Hindlimb muscle (tissue), 1 donor: ENCODE measurements at places on chromosomes 3 and 15.

DNA sequence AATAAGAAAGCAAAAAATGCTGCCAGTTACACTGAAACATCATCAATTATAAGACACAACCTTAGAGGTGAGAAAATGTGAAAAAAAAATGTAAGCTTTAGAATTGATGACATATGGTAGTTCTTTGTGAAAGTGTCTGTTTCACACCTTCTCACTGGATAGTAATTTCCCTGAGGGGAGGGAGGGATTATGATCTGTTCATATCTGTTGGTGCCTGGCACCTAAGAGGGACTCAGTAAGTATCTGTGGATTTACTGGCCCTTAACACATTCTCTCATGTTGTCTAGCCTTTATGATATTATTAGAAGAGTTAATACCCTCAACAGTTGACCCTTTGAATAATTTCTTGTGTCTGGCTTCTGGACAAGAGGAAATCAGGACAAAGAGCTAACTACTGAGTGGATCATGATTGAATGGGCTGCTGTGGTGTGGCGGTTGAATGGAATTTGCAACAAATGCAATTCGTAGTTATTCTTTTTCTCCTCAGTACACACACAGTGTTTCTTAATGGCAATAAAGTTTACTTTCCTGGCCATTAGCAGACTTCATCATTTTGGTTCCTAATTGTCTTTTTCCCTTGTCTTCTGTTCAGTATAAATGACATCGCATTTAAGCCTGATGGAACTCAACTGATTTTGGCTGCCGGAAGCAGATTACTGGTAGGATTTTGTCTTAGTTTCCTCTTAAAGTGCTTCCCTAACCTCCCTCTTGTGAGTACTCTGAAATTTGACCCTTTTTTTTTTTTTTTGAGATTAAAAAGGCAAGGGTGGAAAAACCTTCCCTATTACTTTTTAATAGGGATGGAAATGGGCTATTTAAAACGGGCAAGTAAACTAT is 9.5 kb downstream of the IFT122 start:
- no peak for DNase-seq

GRCh38 chr3:26099692-26100091 is 309.8 kb downstream of the OXSM start:
- DNase-seq, result no peak

DNA sequence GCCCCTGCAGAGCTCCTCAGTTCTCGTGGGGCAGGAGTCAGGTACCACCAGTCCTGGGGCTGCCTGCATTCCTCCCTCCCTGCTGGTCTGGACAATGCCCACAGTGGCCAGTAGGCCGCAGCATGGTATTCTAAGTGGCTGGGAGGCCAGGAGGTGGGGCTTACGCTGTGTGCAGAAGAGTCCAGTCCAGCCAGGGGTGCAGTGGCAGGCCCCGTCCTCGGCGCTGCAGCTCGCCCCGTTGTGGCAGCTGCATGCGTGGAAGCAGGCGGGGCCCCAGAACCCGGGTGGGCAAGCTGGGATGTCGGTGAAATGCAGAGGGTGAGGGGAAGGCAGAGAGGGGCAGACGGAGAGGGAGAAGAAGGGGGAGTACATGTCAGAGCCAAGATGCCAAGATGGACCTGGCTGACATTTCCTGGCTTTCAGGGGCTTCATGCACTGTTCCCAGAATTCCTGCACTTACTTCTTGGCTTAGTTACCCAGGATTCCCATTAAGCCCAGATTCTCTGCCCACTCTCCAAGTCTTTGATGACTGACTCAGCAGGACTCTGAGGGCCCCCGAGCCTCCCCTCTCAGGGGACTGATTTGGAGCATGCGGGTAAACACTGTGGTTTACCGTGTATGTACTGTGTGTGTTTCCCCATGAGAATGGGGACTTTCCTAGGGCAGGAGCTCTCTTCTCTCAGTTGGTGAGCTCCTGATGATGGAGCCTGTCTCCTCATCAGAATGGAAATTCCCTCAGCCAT is 47.5 kb downstream of the RAB11A start:
- DNase-seq, result peak; percentile 31

- DNase-seq, result no peak
Measured at GRCh38 chr3:135085652-135086436, 290.8 kb downstream of the EPHB1 start.

- no peak for DNase-seq
Measured at GRCh38 chr3:148008591-148008990, 599.4 kb downstream of the ZIC1 start.

DNA sequence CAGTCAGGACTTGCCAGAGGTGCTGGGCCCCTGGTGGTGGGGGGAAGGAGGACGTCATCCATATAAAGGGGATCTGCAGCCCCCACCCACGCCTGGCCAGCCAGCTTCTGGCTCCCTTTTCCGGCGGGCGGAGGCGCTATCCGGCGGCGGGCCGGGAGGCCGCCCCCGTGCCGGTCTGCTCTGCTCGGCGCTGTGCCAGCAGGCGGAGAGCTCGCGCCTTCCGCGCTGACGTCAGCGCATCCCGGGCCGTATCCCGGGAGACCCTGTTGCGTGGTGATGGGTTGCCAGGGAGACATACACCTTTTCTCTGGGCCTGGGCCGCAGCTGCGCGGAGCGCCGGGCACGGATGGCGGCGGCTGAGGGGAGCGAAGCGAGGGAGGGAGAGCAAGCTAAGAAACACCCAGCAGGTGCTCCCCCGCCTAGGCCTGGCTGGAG is 1.1 kb downstream of the FAM131A start:
- peak; percentile 94 for DNase-seq

DNA sequence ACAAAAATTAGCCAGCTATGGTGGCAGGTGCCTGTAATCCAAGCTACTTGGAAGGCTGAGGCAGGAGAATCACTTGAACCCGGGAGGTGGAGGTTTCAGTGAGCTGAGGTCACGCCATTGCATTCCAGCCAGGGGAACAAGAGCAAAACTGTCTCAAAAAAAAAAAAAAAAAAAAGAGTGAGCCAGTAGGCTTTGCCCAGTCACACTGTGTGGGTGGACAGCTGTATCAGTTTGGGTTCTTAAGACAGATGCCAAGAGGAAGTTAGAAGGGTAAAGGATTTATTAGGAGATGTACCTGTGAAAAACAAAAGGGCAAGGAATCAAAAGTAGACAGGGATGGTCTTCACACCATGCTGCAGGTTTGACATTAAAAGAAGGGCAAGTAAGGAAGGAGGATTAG is 86.1 kb upstream of the CGNL1 start:
- DNase-seq, result no peak

DNA sequence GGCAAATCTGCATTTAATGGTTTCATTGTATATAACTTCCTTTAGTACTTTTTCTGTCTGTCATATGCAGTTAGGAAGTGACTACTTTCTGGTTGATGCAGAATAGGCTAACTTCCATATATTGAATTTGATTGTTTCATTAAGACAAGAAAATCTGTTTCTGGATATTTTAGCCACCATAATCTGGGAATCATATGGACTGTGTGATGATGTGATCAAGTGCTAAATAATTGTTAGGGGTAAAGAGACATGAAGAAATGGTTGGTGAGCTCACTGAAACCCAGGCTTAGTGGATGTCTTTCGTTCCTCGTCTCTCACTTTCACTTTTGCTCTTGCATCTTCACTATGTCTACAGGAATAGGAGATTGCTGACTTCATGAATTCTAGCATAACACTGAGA is 3.5 kb upstream of the MNS1 start:
- no peak for DNase-seq

- no peak for DNase-seq
Measured at GRCh38 chr3:151107177-151107576, 21.7 kb downstream of the MED12L start.

GRCh38 chr3:126685493-126685892 is 18.5 kb upstream of the CHCHD6 start:
- no peak for DNase-seq

GRCh38 chr3:39082666-39083313 is 24.6 kb downstream of the GORASP1 start:
- no peak for DNase-seq

- DNase-seq, result no peak
Measured at GRCh38 chr3:133273346-133273745, 126.5 kb upstream of the BFSP2 start.

DNA sequence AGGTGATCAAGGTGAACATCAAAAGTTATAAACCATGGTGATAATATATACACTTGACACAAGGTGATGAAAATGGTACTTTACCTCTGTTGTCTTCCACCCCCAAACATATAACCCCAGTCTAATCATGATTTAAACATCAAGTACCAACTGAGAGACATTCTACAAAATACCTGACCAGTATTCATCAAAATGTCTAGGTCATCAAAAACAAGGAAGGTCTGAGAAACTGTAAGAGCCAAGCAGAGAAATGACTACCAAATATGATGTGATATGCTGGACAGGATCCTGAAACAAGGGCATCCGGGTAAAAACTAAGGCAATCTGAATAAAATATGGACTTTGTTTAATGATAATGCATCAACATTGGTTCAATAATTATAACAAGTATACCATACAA is 27.8 kb downstream of the EDC3 start:
- DNase-seq, result no peak

- no peak for DNase-seq
Measured at GRCh38 chr15:68598171-68599152, 19.7 kb downstream of the CORO2B start.

GRCh38 chr3:113783980-113784379 is 37.1 kb downstream of the ATP6V1A start:
- no peak for DNase-seq

DNA sequence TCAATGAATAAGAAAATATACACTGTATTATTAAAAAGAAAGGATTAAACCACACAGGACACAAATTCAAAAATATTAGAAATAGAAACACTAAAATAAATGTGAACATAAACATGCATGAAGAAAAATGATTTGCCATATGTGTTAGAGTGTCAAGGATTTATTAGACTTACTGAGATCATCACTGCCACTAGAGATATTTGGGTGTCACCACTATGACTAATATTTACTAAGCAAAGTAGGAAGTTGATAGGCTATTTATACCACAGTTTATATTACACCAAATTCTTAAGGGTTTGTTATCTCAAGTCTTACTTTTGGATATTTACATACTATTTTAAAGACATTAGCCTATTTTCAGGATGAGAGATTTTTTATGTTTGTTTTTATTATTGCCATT is 575.0 kb upstream of the SGO1 start:
- no peak for DNase-seq

DNA sequence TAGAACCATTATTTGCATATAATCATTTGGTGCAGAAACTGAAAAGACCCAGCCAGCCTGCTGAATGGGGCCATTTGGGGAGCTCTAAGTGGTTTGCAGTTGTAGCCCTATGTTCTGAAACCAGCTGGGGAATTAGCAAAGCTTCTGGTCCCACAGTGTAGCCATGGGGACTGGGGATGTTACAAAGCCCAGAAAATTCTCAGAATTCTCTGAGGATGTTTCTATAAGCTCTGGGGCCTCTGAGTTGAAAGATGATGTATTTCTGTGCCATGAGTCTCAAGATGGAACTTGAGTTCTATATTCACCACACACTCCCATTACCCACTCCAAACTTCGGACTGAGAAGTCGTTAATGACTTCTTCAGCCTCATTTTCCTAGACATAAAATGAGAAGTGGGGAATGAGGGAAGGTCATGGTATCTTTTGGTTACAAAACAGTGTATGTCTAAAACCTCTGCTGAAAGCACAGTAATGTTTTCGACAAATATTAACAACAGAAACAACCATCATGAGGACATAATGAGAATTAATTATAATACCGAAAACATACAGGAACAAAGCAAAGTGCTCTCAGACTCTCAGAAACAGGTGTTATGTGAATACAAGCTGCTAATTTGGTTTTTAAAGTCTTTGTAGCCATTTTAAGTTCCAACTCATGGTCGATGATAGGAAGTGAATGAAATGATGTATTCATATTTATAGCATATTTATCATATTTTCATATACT is 89.4 kb downstream of the RFTN1 start:
- no peak for DNase-seq

DNA sequence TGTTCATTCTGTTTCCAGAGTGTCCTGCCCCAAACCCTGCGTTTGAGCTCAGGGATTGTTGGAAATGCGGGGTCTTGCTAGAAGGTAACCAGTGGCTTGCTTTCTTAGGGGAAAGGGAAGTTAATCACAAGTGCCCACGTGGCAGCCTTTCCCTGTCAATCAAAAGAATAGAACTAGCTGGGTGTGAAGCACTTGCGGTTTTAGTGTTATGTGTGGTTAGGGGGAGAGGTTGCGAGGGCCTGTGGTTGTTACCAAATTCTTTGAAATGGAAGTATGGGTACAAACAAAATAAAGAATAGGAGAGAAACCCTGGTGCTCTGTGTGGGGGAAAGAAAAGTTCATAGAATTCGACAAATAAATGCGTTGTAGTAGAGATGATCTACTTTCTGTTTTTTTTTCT is 67.6 kb downstream of the FNDC3B start:
- no peak for DNase-seq

GRCh38 chr15:72078887-72079286 is 39.1 kb downstream of the MYO9A start:
- no peak for DNase-seq

- DNase-seq, result no peak
Measured at GRCh38 chr3:190566043-190566933, 52.4 kb downstream of the IL1RAP start.

DNA sequence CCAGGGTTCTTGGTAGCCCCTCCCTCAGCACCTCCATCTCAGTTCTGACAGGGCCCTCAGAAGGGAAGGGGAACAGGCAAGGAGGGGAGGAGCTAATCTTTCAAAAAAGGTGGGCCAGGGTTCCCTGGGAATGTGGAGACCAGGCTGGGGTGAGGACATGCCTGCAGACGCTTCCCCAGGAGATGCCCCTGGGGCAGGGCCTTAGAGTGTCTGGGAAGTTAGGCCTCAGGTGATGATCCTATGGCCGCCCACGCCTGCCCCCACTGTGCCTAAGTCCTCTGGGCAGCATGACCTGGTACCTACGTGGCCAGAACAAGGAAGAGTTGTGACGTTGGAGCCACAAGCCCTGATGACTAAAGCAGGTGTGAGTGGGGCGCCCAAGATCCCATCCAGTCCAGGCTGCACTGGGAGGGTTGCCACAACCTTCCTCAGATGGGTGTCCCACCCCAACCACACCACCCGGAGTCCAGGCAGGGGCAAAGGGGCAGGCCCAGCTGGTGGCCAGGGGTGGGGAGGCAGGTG is 3.9 kb upstream of the SEMA3B start:
- DNase-seq, result no peak

DNA sequence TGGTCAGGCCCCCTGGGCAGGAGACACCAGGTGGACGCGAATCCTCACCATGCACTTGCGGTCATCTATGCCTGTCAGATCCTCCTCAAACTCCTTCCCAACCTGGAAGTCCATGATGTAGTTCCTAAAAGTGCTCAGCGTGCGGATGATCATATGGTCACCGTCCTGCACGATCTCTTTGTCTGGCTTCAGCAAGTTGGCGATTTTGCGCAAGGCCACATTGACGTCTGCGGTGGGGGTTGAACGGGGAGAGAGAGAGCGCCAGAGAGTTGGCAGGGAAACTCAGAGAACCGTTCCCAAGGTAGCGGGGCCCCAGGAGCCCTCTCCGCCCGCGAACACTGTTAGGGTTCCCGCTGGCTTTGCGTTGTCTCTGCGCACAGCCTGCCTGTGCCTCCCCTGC is 809 bp downstream of the RBP1 start:
- DNase-seq, result no peak
